ENCODE measurements at places on chromosomes 3 and 15. TPM values are rescaled to one million over a fixed set of nuclear protein-coding genes. Genes with fewer than 3 reads are reported as not detected.

The ZIC4 gene
- total RNA-seq = not detected

The MUC20 gene
- total RNA-seq = 0.78 TPM

GRCh38 chr3:120595788-120596115 is 384 bp upstream of the NDUFB4 start:
- H3K4me1 ChIP-seq = peaks cover 10% of the 10 kb centered on the region
- no peak for DNase-seq
- H3K4me3 ChIP-seq = peak overlapping the region; percentile 87
- H3K27ac ChIP-seq = peak overlapping the region; percentile 91
- H3K36me3 ChIP-seq = peaks cover 6% of the 10 kb centered on the region

DNA sequence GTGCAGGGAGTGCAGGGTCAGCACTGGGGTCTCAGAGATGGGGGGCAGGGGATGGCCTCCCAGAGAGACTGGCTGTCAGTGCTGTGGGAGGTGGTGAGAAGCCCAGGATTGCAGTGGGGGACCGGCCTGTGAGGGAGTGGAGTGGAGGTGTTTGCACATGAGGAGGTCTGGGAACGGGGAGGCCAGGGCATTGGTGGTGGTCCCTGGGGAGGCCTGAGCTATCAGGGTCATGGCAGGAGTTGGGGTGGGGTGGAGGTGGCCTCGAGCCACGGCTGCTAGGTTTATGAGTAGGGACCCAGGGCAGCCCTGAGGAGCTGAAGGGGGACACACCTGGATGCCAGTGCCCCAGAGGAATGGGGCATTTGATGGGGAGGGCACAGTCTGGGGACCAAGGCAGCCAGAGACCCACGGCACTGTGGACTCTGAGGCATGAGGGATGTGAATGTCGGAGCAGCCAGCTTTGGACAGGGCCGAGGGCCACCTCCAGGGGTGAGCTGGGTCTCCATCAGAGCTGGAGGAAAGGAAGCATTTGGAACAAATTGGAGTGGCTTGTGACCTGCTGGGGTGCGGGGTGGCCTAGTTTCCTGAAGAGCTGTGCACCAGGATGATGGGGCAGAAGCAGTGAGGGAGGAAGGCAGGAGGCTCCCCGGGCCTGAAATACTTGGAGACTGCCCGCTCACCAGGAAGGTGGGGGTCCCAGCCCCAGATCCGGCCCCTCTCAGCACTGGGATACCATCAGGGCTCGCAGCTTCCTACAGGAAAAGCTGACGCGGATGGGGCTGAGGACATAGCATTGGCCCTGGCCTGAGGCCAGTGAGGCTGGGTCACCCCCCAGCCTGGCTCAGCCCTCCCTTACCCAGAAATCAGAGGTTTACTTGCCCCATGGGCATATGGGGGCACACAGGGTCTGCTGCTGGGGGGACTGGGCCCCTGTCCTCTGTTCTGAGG is 9.5 kb upstream of the CSPG4 start:
- H3K4me3 ChIP-seq = no peak overlapping the region
- no peak for DNase-seq
- no peak overlapping the region for H3K27ac ChIP-seq
- no peaks in the 10 kb centered on the region for H3K36me3 ChIP-seq
- peaks cover 8% of the 10 kb centered on the region for H3K4me1 ChIP-seq
- H3K27me3 ChIP-seq = peaks cover 10% of the 10 kb centered on the region

DNA sequence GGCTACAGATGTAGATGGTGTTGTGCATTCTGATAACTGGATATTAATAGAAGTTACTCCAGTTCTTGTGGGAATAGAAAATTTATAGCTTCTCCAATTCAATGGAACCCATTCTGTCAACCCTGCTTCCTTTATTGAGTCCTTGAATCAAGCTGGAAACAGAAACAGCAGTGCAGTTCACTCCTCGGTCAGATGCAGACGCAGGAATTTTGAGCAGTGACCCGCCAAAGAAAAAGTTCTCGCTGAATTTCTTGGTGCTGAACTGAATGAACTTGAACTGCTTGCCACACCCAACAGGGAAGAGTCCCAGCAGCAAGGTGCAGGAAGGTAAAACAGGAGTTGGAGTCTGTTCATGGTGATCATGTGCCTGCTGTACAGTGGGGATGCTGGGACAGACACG is 10.3 kb downstream of the HRH1 start:
- no peaks in the 10 kb centered on the region for H3K36me3 ChIP-seq
- H3K4me1 ChIP-seq = no peaks in the 10 kb centered on the region
- H3K27me3 ChIP-seq = peaks cover 15% of the 10 kb centered on the region

GRCh38 chr15:95884276-95884675 is 446.2 kb upstream of the NR2F2 start:
- H3K36me3 ChIP-seq = no peaks in the 10 kb centered on the region
- H3K27ac ChIP-seq = no peak overlapping the region
- H3K4me3 ChIP-seq = no peak overlapping the region
- H3K4me1 ChIP-seq = peaks cover 5% of the 10 kb centered on the region
- DNase-seq = no peak
